Cardiac fibroblast (primary cell): ENCODE measurements at places on chromosomes 12 and 14.

GRCh38 chr14:69287098-69288010, 27.4 kb downstream of the GALNT16 start:
- no peak for DNase-seq

- DNase-seq = peak; percentile 86
Measured at GRCh38 chr12:123398550-123399254, 14.8 kb downstream of the KMT5A start.

DNA sequence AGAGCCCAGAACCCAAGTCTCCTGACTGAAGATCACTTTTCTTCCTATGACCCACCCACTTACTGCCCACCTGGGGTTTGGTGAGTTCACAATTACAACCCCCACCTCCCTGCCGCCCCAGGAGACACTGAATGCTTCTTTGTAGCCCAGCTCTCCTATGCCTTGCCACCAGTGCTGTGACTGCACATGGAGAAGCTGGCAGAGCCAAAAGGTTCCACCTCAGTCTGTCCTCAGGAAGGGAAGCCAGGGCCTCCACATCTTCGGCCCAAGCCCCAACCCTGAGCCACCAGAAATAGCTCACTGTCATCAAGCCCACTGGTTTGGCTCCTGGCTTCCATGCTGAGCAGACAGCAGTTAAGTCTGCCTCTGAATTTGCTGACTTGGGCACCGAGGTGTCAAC, 25.6 kb downstream of the OTUB2 start:
- no peak for DNase-seq

- DNase-seq = no peak
Measured at GRCh38 chr12:71440763-71441748, 1.5 kb downstream of the LGR5 start.

- DNase-seq = no peak
Measured at GRCh38 chr12:66813137-66813892, 134.4 kb upstream of the GRIP1 start.

DNA sequence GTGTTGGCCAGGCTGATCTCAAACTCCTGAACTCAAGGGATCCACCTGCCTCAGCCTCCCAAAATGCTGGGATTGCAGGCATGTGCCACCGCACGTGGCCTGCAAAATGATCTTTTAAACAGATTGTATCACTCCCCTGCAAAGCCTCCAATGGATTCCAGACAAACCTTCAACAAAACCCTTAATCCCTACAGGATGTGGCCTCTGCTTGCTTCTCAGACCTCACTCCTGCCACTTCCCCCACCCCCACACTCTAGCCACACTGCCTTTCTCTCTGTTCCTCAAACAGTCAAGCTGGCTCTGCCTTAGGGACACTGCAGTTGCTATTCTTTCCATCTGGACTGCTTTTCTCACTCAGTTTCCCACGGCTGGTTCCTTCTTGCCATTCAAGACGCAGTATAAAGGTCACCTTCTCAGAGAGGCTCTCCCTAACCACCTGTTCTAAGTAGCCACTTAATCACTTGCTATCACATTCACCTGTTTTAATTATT, 47.3 kb upstream of the TMED10 start:
- no peak for DNase-seq

DNA sequence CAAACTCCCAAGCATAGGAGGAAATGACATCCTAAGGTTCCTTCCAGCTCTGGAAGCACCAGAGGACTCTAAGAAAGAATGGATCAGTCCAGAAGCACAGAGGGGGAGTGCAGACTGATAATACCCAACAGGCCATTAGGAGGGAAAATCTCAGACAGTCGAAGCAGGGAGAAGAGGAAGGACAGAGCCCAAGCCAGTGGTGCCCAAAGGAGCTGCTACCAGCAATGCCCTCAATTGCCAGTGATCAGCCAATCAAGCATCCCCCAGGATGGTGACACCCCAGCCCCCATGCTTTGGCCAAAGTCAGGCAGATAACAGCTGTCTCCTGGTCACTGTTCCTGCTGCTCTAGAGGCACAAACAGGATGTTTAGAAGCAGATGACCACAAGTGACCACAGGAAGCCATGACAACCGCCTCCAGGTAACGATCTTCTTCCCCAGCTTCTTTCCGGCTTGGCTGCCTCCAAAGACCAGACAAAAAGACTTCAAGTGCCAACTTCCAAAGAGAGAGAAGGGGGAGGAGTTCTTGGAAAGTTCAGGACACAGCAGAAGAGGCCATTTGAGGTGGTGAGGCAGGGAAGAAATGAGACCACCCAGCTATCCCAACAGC, 16.2 kb downstream of the PXN start:
- no peak for DNase-seq

DNA sequence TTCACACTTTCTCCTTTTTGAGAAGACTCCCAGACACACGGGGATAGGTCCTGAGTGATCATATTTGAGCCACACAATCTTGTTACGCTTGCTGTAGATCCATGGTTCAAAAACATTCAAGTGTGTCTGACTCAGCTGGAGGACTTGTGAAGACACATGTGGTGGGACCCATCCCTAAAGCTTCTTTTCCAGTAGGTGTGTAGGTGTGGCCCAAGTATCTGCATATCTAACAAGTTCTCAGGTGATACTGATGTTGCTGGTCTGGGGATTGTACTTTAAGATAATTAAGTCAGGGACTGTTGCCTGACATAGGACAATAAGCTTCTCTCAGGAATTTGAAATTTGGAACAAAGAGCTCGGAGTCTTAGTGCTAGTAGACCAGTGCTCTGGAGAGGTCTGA, 4.1 kb upstream of the DAAM1 start:
- no peak for DNase-seq

GRCh38 chr12:64611341-64612284, 1.3 kb downstream of the RASSF3 start:
- peak; percentile 44 for DNase-seq

GRCh38 chr12:32837974-32838373, 58.6 kb downstream of the PKP2 start:
- DNase-seq = no peak

- no peak for DNase-seq
Measured at GRCh38 chr12:59724011-59724695, 128.3 kb downstream of the SLC16A7 start.

- DNase-seq = no peak
Measured at GRCh38 chr12:47863467-47863866, 41.3 kb downstream of the VDR start.

- no peak for DNase-seq
Measured at GRCh38 chr12:44405297-44405696, 470.8 kb downstream of the NELL2 start.

DNA sequence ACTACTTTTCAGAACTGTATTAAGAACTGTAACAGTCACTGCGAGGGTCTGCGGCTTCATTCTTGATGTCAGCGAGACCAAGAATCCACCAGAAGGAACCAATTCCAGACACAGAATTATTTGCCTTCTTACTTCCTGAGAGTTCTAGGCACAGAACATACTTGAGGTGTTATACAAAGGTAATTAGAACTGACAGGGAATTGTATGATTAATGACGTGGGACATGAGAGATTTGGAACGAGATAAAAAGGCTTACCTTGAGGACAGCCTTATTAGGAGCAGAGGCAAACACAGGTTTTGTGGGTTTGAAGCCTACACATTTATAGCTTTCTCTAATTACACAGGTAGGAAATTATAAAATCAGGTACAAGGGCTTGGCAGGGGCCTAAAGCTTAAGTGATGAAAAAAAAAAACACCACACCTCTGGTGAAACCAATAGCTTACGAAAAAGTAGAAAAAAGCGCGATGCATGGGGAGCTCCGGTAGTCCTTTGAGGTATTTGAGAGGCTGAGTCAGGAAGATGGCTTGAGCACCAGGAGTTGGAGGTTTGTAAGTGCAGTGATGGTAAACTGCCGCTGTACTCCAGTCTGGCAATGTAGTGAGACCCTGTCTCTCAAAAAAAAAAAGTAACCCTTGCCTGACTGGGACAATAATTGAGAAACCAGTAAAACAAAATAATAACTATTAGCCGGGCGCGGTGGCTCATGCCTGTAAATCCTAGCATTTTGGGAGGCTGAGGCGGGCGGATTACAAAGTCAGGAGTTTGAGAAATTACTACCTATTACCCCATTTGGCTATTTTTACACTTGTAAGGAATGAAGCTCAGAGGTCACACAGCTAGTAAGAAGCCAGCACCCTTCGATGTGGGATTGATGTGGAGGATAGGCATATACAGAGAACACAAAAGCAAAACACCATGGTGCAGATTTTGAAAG, 795 bp upstream of the ACOT2 start:
- peak; percentile 6 for DNase-seq

- peak; percentile 97 for DNase-seq
Measured at GRCh38 chr14:50955373-50956043, 11.2 kb upstream of the PYGL start.

GRCh38 chr12:6443361-6443983, 1.3 kb upstream of the CD27 start:
- DNase-seq = no peak

GRCh38 chr14:56357428-56357827, 222.2 kb upstream of the TMEM260 start:
- DNase-seq = peak; percentile 16

GRCh38 chr12:57762463-57762862, 4.4 kb downstream of the CYP27B1 start:
- DNase-seq = no peak

DNA sequence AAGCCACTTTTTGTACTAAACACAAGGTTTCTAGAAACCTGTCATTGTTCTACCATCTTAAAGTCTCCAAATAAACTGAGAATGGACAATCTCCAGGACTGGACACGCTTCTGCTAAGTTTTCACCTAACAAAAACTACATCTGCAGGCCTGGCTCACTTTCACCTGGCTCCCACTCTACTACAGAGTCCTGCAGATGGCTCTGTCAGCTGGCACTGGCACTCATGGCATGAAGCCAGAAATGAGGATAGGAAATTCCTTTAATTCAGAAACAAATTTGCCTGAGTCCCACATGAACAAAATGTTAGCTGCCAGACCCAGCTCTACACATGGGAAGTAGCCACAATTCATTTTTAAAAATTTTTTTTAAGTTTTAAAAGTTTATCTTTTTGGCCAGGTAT, 42.1 kb downstream of the STXBP6 start:
- DNase-seq = no peak
